ENCODE measurements at places on chromosomes 3 and 15.
A peak's percentile ranks its signal among the peaks of the same experiment; 100 is the strongest.

- DNase-seq: no peak
Measured at GRCh38 chr15:93973287-93973686, 258.1 kb upstream of the MCTP2 start.

DNA sequence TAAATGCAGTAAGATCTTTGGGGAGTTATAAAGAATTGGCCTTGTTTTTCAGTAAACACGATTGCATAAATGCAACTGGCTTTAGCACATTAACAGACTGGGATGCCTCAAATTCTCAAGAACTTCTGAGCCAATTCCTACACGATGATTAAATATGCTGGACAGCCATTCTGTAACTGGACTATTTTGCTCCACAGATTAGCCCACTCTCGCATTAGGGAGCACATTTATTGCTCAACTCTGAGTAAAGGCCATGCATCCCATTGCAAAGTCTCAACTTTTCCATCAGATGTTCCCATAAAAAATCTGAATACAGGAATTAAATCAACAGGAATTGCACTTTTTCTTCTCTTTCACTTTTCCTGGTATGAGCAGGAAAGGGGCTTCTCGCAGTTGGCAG is 66.7 kb upstream of the PRICKLE2 start:
- DNase-seq: no peak

DNA sequence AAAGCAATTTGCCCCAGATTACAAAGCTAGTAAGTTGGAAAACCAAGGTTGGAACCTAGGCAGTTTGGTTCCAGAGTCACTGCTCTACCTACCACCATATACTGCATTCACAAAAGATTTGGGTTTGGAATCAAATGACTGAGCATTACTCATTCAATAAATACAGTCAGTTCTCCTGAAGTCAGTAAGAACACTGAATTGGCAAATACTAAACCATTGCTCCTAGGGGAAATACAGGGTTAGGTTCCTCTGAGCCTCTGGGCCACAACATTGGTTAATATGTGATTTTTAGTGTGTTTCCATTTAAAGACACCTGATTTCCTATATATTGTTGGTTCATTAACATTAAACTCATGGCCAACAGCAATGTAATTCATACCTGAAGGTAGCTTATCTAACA is 2.1 kb upstream of the EIF5A2 start:
- DNase-seq: no peak

- DNase-seq: no peak
Measured at GRCh38 chr15:41408234-41408641, 5.9 kb upstream of the NDUFAF1 start.

- no peak for DNase-seq
Measured at GRCh38 chr3:188574885-188575284, 420.9 kb downstream of the LPP start.

GRCh38 chr3:11346416-11346815 is 74.2 kb downstream of the ATG7 start:
- DNase-seq: no peak

- DNase-seq: peak; percentile 52
Measured at GRCh38 chr3:129605922-129606635, 397 bp downstream of the PLXND1 start.
